ENCODE measurements at places on chromosomes 13 and 19.

GRCh38 chr19:49553451-49554271, 25.9 kb downstream of the RCN3 start:
- DNase-seq, result no peak

GRCh38 chr19:8174706-8175105, 25.3 kb upstream of the FBN3 start:
- no peak for DNase-seq

DNA sequence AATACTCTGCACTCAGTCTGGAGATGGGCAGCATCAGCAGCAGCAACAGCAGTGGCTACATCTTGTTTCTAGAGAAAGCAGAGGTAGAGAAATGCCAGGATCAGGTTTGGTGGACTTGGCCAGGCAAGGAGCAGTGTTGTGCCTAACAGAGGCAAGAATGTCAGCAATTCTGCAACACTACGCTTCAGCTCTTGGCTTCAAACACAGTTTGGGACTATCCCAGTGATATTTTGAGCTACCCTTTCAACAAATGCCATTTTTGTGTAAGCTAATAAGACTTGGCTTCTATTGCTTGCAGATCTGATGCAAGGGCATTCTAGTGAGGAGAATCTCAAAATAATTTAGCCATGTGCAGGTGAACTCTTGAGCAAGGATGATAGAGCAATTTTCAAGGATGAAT, 271.3 kb downstream of the PCDH20 start:
- no peak for DNase-seq

DNA sequence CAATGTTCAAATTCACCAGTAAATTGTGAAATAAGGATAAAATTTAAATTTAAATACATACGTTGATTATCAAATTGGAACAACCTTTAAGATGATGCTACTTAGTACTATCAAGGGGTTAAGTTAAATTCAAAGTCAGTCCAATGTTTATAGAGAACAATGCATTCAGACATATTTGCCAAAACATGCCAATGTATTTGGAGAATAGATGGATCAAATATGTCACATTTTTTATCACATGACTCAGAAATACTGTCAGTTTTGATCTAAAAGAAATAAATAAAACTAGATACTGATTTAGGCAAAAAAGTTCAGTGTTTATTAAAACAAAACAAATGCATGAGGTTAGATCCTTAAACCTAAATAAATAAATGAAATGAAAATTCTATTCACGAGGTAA, 281.2 kb downstream of the SLITRK5 start:
- DNase-seq, result no peak

DNA sequence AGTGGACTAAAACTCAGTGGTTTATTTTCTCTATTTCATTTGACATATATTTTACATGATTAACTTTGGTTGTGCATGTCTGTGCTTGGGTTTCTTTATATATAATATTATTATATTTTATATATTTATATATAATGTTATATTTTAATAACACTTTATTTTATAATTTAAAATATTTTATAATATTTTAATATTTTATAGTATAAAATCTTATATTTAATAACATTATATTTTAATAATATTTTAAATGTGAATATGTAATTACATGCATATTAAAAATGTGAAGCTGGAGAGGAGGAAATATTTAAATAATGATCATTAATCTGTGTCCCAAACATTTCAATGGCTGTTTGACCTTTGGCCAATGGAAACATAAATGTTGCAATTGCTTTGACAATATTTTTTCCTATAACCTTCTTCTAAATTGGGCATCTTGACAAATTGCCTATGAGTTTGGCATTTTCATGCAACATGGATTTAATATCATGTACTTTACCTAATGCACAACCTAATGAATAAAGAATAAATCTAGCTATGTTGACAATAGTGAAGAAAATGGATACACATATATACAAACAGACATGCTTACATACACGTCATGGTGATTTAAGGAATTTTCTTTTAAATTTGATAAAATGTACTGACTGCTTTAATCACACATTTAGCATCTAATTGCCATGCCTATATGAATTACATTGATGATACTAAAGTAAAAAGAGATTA, 607.1 kb downstream of the SLITRK6 start:
- no peak for DNase-seq

Data from progenitor cell of endocrine pancreas (in vitro differentiated cells).